Transverse colon (tissue), 4 donors: ENCODE measurements at places on chromosomes 11 and 22.

GRCh38 chr11:22244986-22245592, 52.2 kb downstream of the ANO5 start:
- H3K27me3 ChIP-seq: no peaks in the 10 kb centered on the region
- DNase-seq: peak; percentile 10
- no peak overlapping the region for H3K27ac ChIP-seq
- no peaks in the 10 kb centered on the region for H3K36me3 ChIP-seq

- H3K27ac ChIP-seq: no peak overlapping the region
- no peaks in the 10 kb centered on the region for H3K27me3 ChIP-seq
- DNase-seq: no peak
- no peak overlapping the region for H3K4me3 ChIP-seq
- H3K4me1 ChIP-seq: no peaks in the 10 kb centered on the region
Measured at GRCh38 chr11:41996533-41996932, 537.1 kb upstream of the LRRC4C start.

GRCh38 chr11:71499125-71499524, 27.9 kb upstream of the KRTAP5-7 start:
- no peaks in the 10 kb centered on the region for H3K4me1 ChIP-seq
- no peaks in the 10 kb centered on the region for H3K27me3 ChIP-seq
- H3K27ac ChIP-seq: no peak overlapping the region

GRCh38 chr22:30221121-30221992, 25.2 kb downstream of the LIF start:
- peaks cover 8% of the 10 kb centered on the region for H3K27me3 ChIP-seq
- peak; percentile 46 for DNase-seq
- no peak overlapping the region for H3K4me3 ChIP-seq

GRCh38 chr11:109140857-109141515, 281.0 kb upstream of the C11orf87 start:
- H3K36me3 ChIP-seq: no peaks in the 10 kb centered on the region
- DNase-seq: no peak
- no peaks in the 10 kb centered on the region for H3K27me3 ChIP-seq
- H3K27ac ChIP-seq: no peak overlapping the region
- no peak overlapping the region for H3K4me3 ChIP-seq
- H3K4me1 ChIP-seq: no peaks in the 10 kb centered on the region
